ENCODE measurements at places on chromosomes 11 and 22.

DNA sequence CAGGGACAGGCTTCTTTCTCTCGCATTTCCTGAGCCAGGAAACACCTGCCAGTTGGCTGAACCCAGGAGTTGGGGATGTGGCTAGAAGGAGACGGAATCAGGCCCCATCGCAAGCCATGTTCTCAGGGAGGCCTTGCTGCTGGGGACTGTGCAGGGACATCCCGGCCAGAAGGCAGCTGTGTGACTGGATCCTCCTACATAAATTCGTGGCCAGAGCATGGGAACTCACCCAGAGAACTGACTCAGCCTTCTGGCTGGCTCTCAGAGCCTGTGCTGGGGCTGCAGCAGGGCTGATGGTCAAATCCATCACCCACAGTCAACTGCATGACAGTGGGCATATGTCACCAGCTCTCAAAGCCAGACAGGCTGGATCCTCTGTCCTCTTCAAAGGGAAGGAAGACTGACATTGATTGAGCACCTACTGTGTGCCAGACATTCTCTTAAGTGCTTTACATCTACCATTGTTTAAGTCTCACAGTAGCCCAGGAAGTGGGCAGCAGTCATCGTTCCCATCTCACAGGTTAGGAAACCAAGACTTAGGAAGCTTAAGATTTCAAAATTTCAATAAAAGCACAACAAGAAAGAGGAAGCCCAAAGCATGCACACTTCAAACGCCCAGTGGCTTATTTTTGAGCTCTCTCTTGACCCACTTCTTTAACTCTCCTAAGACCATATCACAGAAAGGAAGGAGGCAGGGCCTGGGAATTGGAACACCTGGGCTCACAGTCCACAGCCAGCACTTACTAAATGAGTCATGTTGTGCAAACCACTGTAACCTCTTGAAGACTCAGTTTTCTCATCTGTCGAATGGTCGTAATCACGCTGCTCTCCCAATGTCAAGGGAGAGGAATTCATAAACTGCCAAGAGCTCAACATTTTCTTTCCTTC is 30.9 kb upstream of the CACNG2 start:
- DNase-seq, result no peak

GRCh38 chr11:1654388-1655167 is 25.0 kb downstream of the KRTAP5-5 start:
- no peak for DNase-seq

DNA sequence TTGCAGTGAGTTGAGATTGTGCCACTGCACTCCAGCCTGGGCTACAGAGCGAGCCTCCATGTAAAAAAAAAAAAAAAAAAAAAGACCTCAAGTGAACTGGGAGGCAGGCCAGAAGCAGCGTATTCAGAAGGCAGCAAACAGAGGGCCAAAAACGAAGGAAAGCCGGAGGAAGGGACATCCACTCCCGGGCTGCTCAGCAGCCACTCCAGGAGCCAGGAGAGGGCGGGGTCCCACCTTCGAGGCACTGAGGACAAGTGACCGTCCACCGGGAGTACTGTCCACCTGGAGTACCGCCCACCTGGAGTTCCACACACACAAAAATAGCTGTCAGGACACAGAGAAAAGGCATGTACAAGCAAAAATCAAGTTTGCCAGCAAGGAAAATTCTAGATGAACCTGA is 5.5 kb downstream of the TOLLIP start:
- no peak for DNase-seq

GRCh38 chr11:99068832-99069231 is 48.1 kb downstream of the CNTN5 start:
- no peak for DNase-seq

GRCh38 chr22:30650508-30651116 is 15.0 kb downstream of the SLC35E4 start:
- no peak for DNase-seq

DNA sequence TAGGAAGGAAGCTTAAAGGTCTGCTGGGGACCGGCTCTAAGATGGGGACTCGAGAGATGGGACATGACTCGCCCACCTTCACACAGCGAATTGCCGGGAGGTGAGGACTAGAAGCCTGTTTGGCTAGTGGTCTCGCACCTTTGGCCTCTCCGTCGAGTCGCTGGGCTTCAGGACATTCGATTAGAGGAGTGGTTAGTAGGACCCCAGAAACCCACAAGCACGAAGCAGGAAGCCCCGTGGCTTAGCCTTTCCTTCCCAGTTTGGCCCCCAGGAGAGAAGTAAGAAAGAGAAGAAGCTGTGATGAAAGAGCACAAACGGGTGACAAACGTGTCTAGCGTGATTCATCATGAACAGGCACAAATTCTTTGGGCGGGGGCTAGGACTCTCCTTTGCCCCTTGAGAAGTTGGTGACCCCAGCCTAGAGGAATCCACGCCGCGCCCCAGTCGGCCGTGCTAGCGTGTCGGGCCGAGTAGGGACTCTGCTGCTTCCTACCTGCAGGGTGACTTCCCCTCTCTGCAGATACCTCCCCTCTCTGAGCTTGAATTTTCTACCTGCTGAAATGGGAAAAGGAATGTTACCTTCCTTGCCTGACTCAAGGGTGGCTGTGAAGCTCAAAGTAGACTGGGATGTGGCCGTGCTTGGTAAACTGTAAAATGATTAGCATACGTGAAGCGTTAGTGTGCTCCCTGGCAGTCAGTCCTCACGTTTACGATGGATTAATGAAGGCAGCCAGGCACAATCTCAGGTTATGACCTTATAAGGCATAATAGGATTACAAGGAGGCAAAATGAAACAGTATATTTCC is 1.1 kb upstream of the ADM start:
- no peak for DNase-seq

DNA sequence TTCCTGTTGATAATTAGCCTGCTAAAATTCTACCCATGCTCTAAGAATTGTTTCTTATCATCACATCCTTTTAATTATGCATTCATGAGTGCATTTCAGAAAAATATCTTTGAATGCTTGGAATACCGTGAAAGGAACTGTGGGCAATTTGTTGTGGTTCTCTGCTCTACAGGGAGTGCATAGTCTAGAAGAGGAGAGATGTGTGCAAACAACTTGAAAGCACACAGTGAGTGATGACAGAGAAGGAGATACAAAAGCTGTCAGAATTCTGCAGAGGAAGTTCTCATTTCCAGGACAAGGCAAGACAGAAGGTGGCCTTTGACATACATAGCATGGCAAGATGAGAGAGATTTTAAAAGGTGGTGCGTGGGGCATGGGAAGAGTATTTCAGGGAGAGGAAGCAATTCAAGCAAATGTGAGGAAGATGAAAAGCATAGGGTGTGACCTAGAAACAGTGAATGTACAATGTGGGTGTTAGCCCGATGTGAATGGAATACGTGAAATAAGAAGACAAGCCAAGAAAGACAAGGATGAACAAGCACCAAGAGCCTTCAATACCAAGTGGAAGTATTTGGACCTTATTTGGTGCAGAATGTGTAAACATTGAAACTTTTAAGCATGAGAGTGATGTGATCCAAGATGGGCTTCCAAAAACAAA is 5.0 kb downstream of the MMP8 start:
- DNase-seq, result no peak

GRCh38 chr22:46163557-46163888 is 13.2 kb downstream of the PPARA start:
- no peak for DNase-seq

DNA sequence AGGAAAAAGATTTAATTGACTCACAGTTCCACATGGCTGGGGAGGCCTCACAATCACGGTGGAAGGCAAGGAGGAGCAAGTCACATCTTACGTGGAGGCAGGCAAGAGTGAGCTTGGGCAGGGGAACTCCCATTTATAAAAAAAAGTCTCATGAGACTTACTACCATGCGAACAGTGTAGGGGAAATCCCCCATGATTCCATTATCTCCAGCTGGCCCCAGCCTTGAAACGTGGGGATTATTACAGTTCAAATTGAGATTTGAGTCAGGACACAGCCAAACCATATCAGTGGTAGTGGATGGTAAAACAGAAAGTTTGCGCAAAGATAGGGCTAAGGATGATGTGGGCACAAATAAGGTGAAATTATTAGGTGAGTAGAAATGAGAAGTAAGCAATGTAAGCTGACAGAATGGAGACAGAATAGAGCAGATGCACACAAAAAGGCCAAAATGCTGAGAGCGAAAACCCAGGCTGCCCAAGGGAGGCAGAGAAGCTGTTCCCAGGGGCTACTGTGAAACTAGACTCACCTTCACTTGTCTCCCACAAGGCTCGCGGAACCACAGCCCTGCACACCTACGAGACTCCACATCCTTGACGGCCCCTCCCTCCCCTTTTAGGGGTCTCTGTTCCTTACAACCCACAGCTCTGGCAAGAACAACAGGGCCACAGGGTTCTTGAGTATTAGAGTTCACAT is 377.6 kb downstream of the CADM1 start:
- DNase-seq, result no peak

GRCh38 chr11:9825315-9825714 is 161.4 kb downstream of the SWAP70 start:
- DNase-seq, result no peak

All from activated naive CD4-positive, alpha-beta T cell (primary cell).